Head of caudate nucleus (tissue), 42 donors: ENCODE measurements at places on chromosomes 12 and 14.

DNA sequence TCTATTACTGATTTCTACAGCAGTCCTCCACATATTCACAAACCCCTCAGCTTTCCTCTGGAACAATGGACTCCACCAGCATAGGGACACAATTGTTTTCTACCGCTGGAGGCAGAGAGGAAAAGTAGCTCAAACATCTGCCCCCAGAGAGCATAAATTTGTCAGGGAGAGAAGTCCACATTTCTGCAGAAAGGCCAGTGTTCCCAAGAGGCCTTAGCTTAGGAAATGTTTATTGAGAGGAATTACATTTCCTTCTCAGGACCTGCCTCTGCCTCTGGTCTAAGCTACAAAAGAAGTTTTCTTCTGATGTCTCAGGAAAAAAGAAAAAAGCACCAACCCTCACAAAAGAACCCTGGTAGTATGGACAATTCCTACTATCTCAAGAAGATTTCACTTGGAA is 217.8 kb upstream of the BMP4 start:
- no peak for DNase-seq

DNA sequence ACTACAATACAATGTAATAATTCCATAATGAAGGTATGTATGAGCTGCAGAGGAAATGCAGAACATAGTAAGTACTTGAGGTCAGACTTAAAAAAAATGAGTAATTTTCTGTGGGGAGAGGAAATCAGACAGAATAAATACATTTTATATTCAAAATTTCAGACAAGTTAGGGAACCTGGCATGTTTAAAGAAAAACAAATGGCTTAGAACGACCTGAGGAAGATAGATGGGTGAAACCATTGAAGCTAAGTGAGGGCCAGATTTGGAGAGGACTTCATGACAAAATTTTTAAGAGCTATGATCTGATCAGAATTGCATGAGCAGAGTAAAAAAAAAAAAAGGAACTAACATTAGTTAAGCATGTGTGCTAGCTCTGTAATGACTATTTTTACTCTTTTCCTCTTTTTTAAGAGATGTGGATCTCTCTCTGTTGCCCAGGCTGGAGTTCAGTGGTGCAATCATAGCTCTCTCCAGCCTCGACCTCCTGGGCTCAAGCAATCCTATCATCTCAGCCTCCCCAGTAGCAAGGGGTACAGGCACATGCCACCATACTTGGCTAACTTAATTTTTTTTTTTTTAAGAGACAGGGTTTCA is 157.6 kb upstream of the PDE3A start:
- DNase-seq, result no peak

- DNase-seq, result no peak
Measured at GRCh38 chr12:108985750-108986149, 35.1 kb downstream of the SVOP start.

- DNase-seq, result no peak
Measured at GRCh38 chr12:810671-811415, 58.5 kb downstream of the WNK1 start.

DNA sequence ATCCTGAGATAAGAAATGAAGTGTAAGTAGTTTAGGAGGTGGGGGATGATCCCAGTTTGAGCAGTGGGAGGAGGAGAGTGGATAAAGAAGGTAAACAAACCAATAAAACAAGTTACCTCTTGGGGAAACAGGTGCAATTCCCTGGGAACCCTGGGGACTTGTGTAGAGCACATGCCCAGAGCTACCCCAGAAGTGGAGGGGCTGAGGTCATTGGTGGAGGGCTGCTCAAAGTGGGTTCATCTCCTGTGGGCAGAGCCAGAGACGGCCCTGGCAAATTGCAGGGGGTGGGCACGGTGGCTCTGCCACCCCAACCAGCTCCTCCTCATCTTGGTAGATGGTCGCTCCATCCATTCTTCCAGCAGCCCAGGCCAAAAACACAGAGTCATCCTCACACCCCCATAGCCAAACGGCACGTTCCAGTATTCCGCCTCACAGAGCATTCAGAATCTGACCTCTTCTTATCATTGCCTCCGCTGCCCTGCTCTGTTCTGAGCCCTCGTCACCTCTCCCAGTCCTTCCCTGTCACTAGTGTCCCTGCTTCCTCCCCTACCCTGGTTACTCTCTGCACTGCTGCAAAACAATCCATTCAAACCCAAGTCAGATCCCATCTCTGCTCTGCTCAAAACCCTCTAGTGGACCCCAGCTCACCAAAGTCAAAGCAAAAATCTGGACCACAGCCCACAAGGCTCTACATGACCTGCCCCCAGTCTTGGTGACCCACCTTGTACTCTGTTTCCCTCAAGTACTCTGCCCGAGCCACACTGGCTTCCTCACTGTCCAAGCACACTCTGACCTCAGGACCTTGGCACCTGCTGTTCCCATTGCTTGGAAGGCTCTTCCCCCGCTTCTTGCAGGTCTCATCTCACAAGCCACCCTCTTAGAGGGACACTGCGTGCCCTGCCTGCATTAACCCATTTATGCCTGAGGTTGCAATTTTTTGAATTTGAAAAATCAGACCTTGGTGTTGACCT is 5.5 kb downstream of the CYP46A1 start:
- DNase-seq, result no peak

- no peak for DNase-seq
Measured at GRCh38 chr12:80776706-80777105, 60.0 kb downstream of the MYF5 start.

GRCh38 chr12:49283541-49284429 is 11.2 kb upstream of the PRPH start:
- no peak for DNase-seq

GRCh38 chr12:69008520-69008919 is 75.5 kb upstream of the CPM start:
- no peak for DNase-seq

- DNase-seq, result no peak
Measured at GRCh38 chr14:34368115-34368970, 93.7 kb downstream of the SPTSSA start.

- DNase-seq, result no peak
Measured at GRCh38 chr14:71060274-71060673, 153.0 kb downstream of the PCNX1 start.

DNA sequence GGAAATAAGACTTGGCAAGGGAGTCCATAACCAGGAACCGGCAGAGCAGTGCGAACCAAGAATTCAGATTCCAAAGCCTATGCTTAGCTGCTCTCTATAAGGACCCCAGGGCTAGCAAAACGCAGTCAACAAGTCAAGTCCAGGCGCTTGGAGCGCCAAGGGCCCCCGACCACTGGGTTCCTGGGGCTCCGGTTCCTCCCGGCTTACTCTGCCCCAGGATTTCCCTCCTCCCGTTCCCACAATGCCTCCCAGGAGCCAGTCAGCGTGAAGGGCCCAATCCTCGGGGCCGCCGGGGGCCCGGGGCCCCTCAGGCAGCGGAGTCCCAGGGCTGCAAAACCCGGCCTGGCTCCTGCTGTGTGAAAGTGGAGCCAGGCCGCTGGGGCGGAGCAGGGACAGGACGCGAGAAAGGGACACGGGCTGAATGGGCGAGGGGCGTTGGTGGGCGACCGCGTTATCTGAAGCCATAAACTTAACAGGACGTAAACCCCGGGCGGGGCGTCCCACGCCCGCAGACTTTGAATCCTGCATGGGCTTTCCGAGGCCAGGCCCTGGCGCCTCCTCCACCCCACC is 1.5 kb downstream of the KRT8 start:
- peak; percentile 50 for DNase-seq

GRCh38 chr14:48937541-48938195 is 648.5 kb downstream of the RPS29 start:
- DNase-seq, result no peak

DNA sequence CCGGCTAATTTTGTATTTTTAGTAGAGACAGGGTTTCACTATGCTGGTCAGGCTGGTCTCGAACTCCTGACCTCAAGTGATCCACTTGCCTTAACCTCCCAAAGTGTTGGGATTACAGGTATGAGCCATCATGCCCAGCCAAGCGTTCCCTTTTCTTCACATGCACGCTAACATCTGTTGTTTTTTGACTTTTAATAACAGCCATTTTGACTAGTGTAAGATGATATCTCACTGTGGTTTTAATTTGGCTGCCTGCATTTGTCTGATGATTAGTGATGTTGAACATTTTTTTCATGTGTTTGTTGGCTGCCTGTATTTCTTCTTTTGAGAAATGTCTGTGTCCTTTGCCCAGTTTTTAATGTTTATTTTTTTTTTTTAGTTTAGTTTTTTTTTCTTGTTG is 10.2 kb upstream of the YARS2 start:
- no peak for DNase-seq

DNA sequence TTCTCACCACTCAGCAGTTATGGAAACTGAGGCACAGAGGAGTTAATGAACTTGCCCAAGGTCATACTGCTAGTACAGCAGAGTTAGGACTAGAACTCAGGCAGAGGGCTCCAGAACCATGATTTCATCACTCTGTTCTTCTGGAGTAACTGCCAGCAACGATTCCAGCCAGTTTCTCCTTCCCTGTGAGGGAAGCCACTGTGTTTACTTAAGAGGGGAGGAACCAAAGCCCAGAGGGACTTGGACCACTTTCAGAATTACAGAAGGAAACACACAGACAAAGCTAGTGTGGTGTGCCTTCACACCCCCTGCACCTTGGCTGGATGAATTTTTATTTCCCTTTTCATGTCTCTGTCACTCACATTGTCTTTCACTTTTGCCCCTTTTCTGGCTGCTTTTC is 398.2 kb downstream of the DPF3 start:
- no peak for DNase-seq

- no peak for DNase-seq
Measured at GRCh38 chr12:84038242-84038641, 874.4 kb downstream of the SLC6A15 start.

- DNase-seq, result peak; percentile 19
Measured at GRCh38 chr12:123270214-123271000, 1.2 kb downstream of the CDK2AP1 start.

- DNase-seq, result no peak
Measured at GRCh38 chr12:56521209-56521589, 421 bp upstream of the RBMS2 start.

GRCh38 chr12:19850346-19851065 is 411.2 kb downstream of the AEBP2 start:
- DNase-seq, result no peak

- no peak for DNase-seq
Measured at GRCh38 chr14:42013559-42013958, 406.9 kb downstream of the LRFN5 start.

DNA sequence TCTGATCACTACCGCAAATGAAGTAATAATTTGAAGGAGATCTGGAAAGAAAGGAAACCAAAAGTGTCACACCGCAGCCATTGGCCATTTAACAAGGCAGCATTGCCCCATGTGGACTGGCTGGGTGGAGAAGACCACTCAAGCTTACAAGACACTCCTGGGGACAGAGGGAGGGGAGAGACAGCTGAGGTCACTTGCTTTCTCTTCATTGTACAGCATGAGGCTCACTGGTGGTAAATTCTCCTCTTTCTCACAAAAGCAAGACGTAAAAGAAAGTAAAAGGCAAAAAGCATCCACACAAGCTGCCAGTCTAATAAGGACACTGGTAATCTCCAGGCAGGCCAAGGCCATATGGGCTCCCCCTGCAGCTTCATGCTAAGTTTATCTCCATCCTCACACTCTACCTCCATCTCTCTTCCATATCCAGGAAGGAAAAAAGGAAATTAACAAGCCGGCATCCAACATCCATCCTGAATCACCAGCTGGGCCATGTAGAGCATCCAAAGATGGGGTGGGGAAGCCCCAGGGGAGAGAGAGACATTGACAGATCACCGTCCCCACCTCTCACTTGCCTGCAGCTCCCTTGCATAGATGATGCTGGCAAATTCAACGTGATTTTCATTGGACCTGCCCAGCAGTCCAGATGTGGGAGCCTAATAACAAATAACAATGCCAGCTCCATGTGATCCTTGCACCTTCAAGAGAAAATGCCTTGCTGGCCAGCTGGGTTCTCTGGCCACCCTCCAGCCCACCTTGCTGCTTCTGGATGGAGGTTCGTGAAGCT is 100.6 kb downstream of the DPF3 start:
- no peak for DNase-seq

DNA sequence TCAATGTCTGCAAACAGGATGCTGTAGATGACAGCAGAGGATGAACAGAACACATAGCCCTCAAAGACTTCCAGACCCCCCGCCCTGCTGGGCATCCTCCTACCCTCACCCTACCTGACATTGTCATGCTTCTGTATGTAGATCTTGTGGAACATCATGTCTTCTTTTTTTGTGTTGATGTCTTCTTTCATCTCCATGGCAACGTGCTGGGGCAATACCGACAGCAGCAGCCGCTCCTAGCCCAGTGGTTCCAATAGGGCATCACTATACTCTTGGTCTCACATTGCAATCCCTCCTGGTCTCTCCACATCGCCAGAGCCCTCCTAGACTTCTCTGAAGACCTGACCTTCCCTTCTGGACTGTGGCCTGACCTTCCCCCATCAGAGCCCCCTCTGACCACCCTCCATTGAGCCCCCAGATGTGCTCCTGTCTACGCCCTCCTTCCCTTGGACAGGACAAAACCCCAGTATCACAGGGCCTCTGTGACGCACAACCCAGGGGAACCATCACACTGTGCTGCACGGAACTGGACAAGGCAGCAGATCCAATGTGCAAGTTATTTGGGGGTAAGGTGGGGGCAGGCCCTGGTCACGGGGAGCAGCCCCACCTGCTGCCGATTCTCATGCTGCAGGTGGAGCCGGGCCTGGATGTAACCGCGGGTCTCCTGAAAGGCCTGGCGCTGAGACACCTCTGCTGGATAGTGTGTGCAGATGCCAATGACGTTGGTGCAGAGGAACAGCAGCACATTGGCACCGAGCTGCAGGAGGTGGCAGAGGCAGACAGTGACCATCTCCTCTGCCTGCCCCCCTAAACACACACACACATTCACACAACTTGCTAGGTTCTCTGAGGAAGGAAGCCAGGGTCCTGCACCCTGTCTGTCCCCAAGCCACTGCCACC is 11.1 kb downstream of the ADCY6 start:
- no peak for DNase-seq
